ENCODE measurements at places on chromosomes 1 and 21.

DNA sequence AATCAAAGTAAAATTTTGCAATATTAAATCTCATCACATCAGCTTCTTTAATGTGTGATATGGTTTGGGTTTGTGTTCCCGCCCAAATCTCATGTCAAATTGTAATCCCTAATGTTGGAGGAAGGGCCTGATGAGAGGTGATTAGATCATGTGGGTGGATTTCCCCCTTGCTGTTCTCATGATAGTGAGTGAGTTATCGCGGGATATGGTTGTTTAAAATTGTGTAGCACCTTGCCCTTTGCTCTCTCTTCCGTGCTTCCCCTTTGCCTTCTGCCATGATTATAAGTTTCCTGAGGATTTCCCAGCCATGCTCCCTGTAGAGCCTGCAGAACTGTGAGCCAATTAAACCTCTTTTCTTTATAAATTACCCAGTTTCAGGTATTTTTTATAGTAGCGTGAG, 131.9 kb downstream of the ZNF326 start:
- no peak for DNase-seq

GRCh38 chr1:98121646-98122045, 200.8 kb upstream of the DPYD start:
- DNase-seq, result peak; percentile 16

GRCh38 chr1:147882535-147882934, 20.1 kb upstream of the GJA8 start:
- peak; percentile 73 for DNase-seq

GRCh38 chr1:101816262-101816661, 180.5 kb downstream of the OLFM3 start:
- DNase-seq, result no peak

DNA sequence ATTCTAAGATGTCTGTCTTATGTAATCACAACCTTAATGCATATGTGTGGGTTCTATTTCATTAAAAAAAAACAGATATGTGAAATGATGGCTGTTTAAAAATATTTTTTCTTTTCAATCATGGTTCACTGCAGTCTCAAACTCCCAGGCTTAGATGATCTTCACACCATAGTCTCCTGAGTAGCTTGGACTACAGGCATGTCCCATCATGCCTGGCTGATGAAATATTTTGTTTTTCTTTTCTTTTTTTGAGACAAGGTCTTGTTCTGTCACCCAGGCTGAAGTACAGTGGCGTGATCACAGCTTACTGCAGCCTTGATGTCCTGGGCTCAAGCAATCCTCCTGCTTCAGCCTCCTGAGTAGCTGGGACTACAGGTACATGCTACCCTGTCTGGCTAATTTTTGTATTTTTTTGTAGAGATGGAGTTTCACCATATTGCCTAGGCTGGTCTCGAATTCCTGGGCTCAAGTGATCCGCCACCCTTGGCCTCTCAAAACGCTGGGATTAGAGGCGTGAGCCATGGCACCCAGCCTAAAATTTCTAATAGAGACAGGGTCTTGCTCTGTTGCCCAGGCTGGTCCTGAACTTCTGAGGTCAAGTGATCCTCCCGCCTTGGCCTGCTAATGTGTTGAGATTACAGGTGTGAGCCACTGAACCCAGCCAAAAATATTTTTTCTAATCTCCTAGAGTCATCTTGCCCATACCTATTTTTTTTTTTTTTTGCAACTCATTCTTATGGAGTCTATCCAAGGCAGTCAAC, 67.6 kb downstream of the GIPC2 start:
- no peak for DNase-seq

GRCh38 chr1:179103999-179104398, 22.1 kb downstream of the TOR3A start:
- no peak for DNase-seq

DNA sequence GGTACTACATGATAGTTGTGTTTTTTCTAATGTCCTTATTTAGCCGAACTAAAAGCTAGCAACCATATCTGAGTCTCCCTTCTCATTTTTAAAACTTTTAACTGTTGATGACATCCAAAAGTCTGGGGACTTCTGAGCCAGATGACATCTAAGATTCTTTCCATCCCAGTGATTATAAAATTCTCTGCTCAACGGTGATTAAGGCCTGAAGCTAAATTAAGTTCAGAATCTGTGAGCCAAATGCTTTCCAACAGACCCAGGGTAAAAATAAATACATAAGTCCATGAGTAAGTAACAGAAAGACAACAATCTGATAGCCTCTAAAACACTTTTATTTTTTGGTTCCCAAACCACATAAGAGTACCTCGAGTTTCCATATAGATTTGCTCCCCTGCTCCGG, 13.1 kb upstream of the PTP4A2 start:
- DNase-seq, result no peak

GRCh38 chr1:174884038-174884437, 115.7 kb upstream of the CACYBP start:
- no peak for DNase-seq

DNA sequence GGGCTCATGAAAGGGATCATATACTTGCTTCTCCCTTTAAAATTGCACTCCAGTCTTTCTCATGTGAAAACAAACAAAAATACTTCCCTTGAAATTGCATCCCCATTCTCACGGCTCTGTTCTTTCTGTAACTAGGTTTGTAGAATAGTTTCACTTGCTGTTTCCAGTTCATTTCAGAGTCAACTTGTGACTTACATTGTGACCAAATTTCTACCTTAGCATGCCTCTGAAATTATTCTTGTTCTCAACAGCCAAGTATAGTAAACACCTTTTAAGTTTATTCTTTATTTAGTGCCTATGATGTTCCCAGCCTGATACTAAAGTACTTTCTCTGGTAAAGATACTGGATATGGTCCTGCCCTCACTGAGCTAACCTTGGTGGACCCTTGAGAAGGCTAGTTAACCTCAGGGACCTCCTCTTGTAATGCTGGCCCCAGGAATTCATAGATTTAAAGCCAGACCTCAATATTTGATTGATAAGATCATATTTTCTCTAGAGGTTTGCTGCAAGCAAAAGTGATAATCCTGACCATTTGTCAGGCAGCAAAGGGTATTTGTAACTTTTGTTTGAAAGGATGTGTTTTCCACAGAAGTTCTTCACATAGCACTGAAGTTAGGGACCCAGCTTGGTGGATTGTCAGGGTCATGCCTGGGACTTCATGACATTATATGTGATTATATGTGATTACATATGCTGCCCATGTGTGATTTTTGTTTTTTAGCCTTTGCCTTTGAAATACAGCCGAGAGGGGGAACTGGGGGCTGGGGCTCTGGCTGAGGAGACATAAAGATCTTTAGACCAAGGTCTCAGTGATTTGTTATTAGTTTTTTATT, 29.6 kb downstream of the VANGL2 start:
- DNase-seq, result no peak

GRCh38 chr1:210684466-210685294, 356.0 kb downstream of the HHAT start:
- DNase-seq, result no peak

DNA sequence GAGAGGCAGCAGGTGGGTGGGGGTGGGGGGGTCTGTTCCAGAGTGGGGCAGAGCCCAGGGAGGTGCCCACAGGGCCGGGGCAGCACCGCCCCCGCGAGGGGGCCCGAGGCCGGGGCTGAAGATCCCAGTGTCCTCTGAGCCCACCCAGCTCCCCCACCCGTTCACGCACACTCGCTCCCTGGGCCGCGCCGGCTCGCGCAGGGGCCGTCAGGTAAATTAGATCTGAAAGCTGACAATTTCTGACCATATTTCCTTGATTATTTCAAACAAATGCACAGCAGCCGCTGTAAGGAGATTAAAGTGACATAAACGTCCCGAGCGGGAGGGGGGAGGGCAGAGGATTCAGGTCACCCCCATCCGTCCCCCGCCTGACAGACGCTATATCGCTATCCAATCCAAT, 118.0 kb downstream of the CASZ1 start:
- DNase-seq, result no peak

DNA sequence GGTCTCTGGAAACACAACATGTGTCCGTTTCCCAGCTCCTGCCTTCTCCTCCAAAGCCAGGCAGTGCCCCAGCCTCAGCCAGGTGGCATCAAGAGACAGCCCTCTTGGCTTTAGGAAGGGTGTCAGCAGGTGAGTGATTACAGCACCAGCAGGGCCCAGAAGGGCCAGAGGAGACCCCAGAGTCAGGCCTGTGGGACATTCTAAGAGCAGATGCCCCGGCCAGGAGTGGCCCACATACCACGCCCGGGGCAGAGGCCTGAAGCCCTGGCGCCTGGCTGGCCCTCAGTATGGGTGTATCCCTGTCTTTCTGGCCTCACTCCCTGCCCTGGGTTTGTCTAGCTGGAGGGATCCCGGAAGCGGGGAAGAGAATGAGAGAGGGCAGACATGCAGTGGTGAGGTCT, 109.2 kb downstream of the CASZ1 start:
- DNase-seq, result no peak

- DNase-seq, result no peak
Measured at GRCh38 chr1:191634801-191635508, 523.3 kb upstream of the RGS18 start.

DNA sequence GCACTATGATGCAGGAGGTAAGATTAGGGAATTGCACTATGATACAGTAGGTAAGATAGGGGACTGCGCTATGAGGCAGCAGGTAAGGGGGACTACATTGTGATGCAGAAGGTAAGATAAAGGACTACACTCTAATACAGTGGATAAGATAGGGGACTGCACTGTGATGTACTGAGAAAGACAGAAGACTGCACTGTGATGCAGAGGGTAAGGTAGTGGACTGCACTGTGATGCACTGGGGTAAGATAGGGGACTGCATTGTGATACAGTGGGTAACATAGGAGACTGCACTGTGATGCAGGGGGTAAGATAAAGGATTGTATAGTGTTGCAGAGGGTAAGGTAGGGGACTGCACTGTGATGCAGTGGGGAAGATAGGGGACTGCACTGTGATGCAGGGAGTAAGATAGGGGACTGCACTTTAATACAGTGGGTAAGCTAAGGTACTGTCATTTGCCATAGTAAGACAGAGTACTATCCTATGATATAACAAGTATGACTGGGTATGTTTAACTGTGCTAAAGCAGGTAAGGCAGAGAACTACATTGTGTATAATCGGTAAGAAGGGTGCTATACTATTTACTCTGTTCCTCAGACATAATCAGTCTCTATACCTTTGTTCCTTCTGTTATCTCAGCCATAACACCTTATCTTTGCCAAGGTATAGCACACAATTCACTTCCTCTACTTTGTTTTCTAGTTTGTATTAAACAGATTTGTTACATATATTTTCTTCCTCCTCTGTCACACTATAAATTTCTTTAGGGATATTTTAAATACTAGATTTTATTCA, 208.5 kb downstream of the BARHL2 start:
- DNase-seq, result no peak

Data from PC-3 (cell line).